ENCODE measurements at places on chromosomes 11 and 22.

GRCh38 chr11:64314805-64315561, 2.4 kb downstream of the TRMT112 start:
- DNase-seq = no peak

GRCh38 chr11:120400564-120401364, 64.6 kb downstream of the ARHGEF12 start:
- no peak for DNase-seq

DNA sequence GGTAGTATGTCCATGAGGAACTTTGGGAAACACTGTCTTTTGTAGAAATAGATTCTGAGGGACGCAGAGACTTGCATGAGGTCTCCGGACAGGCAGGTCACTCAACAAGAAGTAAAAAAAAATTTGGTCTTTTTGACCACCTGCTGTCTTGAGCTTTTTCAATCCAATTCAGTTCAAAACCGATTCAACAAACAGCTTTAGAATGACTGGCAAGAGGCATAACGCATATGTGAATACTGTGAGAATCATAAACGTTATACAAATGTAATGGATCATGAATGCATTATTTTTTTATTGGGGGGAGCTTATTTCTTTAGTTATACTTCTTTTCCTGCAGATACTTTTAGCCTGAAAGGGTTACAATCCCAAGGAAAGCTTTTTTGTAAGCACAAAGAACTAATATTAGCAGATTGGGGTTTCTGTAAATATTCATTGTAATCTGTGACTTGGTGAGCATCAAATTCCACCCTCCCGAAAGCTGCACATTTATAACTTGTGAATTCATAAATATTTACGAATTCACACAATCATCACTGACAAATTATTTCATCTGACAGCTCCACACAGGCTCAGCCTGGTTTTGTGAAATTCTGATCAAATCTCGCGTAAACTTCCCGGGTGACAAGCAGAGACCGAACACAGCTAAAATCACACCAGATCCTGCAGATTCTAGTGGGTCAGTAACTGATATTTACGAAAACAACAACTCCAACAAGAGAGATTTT, 507.7 kb downstream of the MN1 start:
- no peak for DNase-seq

DNA sequence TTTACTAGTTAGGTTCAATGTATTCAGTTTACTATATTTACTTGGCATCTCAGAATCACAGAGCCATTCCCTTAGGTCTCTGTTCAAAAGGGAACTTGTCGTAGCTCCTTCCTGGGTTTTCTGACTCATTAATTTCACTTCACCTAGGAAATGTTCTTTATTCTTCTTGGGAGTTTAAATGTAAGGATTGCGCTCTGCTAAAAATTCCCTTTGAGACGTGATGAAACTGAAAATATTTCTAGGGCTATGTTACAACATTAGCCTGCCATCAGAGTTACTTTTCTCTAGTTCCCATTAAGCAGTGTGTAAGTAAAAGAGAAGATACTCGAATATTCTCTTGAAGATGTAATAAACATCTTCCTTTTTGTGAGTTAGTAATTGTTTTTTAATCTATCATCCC, 209.5 kb downstream of the CASP12 start:
- DNase-seq = no peak

DNA sequence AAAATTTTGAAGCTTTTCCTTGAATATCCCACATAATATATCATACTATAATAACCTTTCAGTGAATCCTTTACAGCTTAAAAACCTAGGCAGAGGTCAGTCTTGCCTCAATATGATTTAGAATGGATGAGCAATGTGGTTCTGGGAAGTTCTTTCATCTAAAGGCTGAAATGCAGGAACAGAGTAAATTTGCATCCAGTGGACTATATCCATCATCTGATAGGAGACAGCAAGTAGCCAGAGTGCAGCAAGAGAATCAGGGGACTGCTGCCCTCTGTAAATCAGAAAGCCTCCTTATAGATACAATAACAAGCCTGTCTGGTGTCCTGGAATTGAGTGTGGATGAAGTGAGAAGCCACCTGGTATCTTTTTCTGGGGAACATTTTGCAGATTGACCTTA, 748.3 kb upstream of the CCDC90B start:
- no peak for DNase-seq

GRCh38 chr11:60657888-60658287, 41.5 kb upstream of the MS4A8 start:
- DNase-seq = no peak

GRCh38 chr11:118688851-118689502, 9.5 kb upstream of the TREH start:
- DNase-seq = no peak

GRCh38 chr22:41762980-41763779, 37.3 kb upstream of the CCDC134 start:
- DNase-seq = peak; percentile 62

- DNase-seq = peak; percentile 51
Observed at GRCh38 chr11:43359422-43359818, 700 bp downstream of the TTC17 start.

GRCh38 chr11:26070714-26071380, 261.1 kb upstream of the ANO3 start:
- DNase-seq = no peak

DNA sequence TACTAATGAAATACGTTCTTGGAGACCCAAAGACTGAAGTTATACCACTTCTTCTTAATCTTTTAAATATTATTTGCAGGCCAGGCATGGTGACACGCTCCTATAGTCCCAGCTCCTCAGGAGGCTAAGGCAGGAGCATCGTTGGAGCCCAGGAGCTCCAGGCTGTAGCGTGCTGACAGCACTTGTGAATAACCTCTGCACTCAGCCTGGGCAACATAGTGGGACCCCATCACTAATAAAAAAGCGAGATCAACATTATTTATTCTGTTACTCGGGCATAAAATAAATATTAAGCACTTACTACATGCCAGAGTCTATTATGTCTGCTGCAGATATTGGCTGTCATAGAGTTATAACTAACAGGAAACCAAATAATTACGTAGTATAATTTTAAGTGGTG, 720 bp upstream of the MED17 start:
- DNase-seq = no peak

DNA sequence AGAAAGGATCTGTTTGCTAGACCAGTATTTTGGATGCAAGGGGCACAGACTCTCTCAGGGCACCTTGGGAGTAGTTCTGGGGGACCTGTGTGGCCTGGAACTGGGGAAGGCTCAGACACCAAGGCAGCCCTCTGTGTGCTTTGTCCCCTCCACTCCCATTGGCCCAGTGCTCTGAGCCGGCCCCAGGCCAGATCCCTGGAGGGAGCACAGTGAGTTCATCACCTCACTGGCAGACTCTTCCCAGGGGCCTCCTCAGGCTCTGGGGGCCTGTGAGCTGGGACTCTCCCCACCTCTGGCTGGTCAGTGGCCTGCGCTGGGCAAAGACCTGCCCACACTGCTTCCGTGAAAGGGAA, 51.7 kb downstream of the CHRDL2 start:
- no peak for DNase-seq

Data from KBM-7 (cell line).